H9 (cell line): ENCODE measurements at places on chromosomes 1 and 21. TPM values are rescaled to one million over a fixed set of nuclear protein-coding genes. Genes with fewer than 3 reads are reported as not detected.
A peak's percentile ranks its signal among the peaks of the same experiment; 100 is the strongest.

GRCh38 chr1:81392526-81393226 lies 408.1 kb upstream of the ADGRL2 start:
- DNase-seq = no peak

GRCh38 chr1:199151634-199152425 lies 513.0 kb downstream of the PTPRC start:
- no peak for DNase-seq

DNA sequence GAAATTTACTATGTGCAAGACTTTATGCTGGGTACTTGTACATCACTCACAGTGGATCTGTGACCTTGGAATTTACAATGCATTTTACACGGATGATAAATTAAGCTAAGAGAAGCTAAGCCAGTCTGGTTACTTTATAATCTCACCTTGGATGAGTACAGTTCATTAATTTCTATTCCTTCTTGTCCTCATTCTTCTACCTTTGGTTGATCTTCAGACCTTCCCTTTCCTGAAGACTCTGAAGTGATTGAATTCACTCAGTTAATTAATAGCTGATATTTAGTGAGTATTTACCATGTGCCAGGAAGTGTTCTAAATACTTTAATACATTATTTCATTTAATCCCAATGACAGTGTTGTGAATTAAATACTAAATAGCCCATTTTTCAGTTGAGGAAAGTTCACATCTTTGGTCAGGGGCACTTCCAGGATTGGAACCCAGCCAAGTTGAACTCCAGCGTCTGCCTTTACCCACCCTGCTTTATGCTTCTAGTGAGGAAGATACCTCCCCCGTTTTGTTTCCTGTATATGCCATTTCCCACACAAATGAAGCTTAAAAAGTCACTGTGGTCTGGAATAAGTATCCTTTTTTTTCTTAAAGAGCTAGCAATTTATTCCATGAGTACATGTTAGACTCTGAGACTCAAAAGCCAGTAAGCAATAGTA lies 146.6 kb downstream of the TLR5 start:
- no peak for DNase-seq

The OPN3 gene
- total RNA-seq = 8.6 and 10.0 TPM in 2 replicates

GRCh38 chr1:102002057-102002456 lies 5.3 kb upstream of the OLFM3 start:
- no peak for DNase-seq

The LPAR3 gene
- total RNA-seq = 2.5 and 3.0 TPM in 2 replicates

GRCh38 chr1:94237291-94238226 lies at the start of gene ARHGAP29:
TSS of gene ARHGAP29 (minus strand) at chr1:94237584. CDS start at chr1:94231611, 5,973 bp downstream.
- peak; percentile 90 for DNase-seq

- no peak for DNase-seq
Measured at GRCh38 chr1:30645807-30646206, 77.6 kb downstream of the MATN1 start.

GRCh38 chr1:50023292-50024159 lies at the start of gene AGBL4:
TSS of gene AGBL4 (minus strand) at chr1:50023954.
- peak; percentile 64 for DNase-seq

The TMEM240 gene
- total RNA-seq = 7.7 and 8.7 TPM in 2 replicates

- no peak for DNase-seq
Measured at GRCh38 chr1:64246294-64246917, 43.0 kb downstream of the UBE2U start.

- no peak for DNase-seq
Measured at GRCh38 chr1:51504806-51505525, 14.1 kb downstream of the EPS15 start.

The CYYR1 gene
- 13.1 and 13.6 TPM in 2 replicates for total RNA-seq

DNA sequence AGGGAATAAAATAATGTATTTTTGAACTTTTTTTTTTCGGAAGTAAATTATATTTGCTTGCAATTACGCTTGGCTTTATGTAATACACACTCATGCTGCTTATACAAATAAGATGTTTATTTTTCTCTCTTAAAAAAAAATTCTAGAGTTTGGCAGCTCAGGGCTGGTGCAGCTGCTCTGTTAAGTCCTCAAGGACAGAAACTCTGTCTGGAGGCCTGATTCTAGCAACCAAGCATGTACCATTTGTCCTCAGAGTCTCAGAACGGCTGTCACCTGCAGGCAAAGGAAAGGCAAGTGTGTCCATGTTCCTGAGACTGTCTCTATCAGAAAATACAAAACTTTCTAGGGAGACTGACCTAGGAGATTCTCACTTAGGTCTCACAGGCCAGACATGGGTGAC lies 23.2 kb upstream of the CLDN17 start:
- DNase-seq = no peak

- DNase-seq = no peak
Measured at GRCh38 chr1:221573756-221574155, 168.1 kb downstream of the DUSP10 start.

GRCh38 chr1:58591806-58592205 lies 14.8 kb upstream of the TACSTD2 start:
- no peak for DNase-seq

- no peak for DNase-seq
Measured at GRCh38 chr1:5254131-5254725, 599.8 kb downstream of the AJAP1 start.

DNA sequence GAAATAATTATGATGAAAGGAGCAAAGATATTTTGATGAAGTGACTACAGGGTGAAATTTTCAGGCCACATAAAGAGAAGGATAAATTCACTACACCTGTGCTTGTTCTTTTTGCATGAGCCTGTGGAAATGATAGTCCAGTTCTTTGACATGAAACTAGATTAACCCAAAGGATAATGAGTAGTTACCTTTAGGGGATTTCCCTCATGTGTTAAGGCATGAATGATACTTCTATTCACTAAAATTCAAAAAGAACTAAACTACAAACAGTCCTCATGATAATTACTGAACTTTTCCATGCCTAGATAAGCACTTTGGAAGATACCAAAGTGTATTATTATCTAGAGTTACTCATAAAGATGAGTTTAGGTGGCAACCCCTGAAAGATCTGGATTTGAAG lies 244.3 kb downstream of the PTPRC start:
- DNase-seq = no peak

DNA sequence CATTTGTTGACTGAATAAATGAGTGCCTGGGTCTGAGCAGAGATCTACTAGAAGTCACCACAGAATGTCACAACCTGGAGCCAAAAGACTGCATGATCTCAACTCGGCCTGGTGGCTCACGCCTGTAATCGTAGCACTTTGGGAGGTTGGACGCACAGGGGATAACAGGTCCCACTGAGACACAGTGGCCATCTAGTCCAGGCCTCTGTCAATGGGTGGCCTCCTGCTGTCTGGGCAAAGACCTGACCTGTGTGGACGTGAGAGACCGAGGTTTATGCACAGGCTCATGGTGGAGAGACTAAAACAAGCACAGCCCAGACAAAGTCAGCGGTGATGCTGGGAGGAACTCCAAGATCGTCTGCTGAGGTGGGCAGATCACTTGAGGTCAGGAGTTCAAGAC lies 103.0 kb upstream of the BACE2 start:
- no peak for DNase-seq

- DNase-seq = no peak
Measured at GRCh38 chr1:117566556-117566955, 39.3 kb upstream of the TENT5C start.

DNA sequence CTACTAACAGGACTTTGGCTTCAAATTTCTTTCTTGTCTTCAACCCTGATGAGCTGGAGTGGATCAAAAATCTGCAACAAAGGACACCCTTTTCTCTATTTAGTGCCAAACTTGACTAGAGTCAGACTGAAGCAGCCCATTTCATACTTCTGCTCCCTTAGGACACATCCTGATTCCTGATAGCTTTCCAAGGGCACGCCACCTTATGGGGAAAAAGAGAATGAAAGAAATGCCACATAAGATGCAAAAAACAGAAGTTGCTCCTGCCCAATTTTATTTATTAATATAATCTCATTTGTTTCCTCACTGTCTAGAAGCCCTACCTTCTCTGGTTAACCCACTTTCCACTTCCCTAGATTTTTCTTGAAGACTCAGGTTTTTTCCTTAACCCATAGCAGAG lies 72.7 kb upstream of the NBPF4 start:
- DNase-seq = no peak

The MMEL1 gene
- total RNA-seq = 0.42 and 0.59 TPM in 2 replicates

The RCAN3 gene
- total RNA-seq = 13.0 TPM in 2 replicates

GRCh38 chr1:174794861-174795260 lies 204.9 kb upstream of the CACYBP start:
- no peak for DNase-seq

DNA sequence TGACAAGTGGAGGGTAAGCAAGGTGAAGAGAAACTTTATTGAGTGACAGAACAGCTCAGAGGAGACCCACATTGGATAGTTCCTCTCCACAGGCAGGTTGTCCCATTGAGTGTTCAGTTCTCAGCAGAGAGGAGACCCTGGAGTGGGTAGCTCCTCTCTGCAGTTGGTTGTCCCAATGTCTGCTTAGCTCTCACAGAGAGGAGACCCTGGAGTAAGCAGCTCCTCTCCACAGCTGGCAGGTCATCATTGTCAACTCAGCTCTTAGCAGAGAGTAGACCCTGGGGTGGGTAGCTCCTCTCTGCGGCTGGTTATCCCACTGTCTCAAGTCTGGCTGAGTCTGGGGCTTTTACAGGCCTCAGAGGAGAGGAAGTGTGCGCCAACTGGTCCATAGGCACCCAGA lies 6.0 kb upstream of the CHD1L start:
- DNase-seq = no peak

The MFSD2A gene
- total RNA-seq = 18.2 and 19.9 TPM in 2 replicates

- DNase-seq = no peak
Measured at GRCh38 chr1:20474333-20474975, 11.6 kb downstream of the CAMK2N1 start.

The TFF3 gene
- total RNA-seq = 1.5 TPM in 2 replicates

GRCh38 chr1:200917291-200917817 lies 22.7 kb downstream of the INAVA start:
- no peak for DNase-seq

- DNase-seq = no peak
Measured at GRCh38 chr1:42040159-42040558, 113.1 kb upstream of the GUCA2B start.

DNA sequence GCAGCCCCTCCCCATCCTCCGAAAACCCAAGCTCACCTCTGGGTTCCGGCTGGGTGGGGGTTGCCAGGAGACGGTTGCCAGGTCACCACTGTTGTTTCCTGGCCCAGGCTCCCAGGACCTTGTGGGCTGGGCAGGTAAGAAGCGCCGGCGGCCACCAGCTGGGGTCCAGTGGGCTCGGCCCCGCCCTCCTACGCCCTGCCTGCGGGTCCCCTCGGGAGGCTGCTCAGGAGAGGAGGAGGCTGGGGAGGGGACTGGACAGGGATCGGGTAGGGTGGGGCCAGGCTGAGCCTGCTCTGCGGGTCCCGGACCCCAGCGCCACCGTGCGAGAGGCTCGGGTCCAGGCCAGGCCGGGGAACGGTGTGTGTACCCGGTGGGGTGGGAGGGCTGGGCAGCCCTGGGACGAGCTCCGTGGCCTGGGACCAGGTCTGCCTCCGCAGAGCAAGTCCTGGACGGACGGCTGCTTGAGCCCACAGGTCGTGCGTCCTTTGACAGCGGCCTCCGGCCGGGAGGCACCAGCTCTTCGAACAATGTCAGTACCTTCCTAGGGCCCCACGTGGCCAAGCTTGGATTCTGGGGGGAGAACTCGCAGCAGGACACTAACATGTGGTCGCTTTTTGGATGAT lies at the start of gene TTLL10:
TSS of gene TTLL10 (plus strand) at position 88 of the 623 bp plus-strand sequence. CDS start 5,336 bp downstream, outside the sequence.
- peak; percentile 93 for DNase-seq

GRCh38 chr21:38986806-38987632 lies 181.3 kb downstream of the ETS2 start:
- no peak for DNase-seq

- DNase-seq = no peak
Measured at GRCh38 chr1:45721207-45721606, 29.2 kb downstream of the IPP start.

DNA sequence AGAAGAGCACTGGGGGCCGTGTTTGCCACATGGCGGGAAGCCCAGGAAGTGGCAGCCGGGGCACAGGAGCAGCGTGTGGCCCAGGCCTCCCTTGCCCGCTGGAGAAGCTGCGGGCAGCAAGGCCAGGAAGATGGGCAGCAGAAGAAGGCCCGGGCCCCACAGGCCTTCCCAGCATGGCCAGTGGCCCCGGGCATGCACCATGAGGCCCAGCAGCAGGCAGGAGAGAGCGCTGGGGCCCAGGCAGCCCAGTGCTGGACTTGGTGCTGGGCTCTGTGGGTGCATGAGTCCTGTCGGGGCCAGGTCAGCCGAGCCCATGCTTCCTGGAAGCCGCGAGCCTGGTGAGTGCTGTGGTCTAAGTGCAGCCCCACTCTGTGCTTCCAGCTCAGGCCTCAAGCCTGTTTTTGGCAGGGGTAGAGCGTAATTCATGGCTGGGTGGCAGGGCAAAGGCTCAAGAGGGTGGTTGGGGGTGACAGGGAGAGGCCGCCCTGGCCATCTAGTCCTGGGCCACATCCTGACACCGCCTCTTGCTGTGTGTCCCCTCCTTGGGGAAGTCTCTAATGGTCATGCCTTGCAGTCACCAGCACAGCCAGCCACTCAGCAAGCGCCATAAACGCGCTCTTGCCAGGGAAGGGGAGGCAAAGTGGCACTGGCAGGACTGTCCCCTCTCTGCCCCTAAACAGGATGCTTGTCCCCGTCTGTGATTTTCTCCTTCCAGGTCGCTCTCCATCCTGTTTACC lies 21.3 kb downstream of the MTHFR start:
- no peak for DNase-seq

GRCh38 chr1:53066488-53066887 lies 4.5 kb downstream of the PODN start:
- no peak for DNase-seq

DNA sequence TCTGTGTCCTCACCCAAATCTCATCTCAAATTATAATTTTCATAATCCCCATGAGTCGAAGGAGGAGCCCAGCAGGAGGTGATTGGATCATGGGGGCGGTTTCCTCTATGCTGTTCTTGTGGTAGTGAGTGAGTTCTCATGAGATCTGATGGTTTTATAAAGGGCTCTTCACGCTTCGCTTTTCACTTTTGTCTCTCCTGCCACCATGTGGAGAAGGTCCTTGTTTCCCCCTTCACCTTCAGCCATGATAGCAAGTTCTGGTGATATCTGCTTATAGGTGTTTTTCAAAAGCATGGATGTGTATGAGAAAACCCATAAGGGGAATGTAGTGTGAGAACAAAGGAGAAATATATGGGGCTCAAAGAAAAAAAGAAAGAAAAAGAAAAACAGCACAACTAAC lies 405.9 kb upstream of the RGS18 start:
- no peak for DNase-seq

The S100B gene
- 0.26 and 0.53 TPM in 2 replicates for total RNA-seq

- DNase-seq = no peak
Measured at GRCh38 chr21:17536381-17536780, 23.5 kb downstream of the CXADR start.

DNA sequence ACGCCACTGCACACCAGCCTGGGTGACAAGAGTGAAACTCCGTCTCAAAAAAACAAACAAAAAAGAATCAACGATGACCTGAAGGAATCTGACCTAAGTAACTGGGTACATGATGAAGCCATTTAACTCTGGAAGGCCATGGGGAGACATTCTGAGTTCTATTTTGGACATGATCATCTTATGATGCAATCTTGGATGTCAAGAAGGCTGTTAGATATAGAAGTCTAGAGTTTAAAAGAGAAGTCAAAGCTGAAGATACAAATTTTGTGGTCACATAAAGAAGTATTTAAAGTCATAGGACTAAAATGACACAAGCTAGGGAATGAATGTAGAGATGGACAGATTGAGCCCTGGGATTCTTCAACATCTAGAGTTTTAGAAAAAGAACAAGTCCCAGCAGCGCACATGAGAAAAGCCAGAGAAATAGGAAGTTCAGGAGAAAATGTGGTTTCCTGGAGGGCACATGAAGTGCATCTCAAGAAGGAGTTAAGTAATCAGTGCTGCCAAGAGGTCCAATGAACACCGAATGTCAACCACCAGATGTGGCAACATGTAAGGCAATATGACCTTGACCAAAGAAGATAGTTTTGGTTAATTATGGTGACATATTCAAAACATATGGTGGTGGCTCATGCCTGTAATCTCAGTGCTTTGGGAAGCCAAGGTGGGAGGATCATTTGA lies 26.8 kb downstream of the ELK4 start:
- DNase-seq = no peak
